NCI-H1417 treated with DMSO at 0.1 percent for 48 hours (cell line): ENCODE measurements at places on chromosomes 12 and 14.

DNA sequence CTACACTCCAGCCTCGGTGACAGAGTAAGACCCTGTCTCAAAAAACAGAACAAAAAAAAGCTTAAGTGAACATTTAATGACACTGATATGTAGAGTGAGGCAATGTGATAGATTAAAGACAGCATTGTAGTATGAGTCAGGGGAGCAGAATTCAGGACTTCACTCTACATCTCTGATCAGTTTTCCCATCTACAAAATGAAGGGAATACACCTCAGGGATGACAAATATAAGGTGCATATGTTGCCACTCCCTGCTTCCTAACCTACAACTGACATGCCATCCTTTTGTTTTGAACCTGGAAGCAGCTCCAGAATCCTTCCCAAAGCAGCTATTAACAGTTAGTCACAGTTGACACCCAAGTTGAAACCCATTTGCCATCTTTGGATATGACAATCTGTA, 30.9 kb upstream of the STRN3 start:
- DNase-seq, result no peak

DNA sequence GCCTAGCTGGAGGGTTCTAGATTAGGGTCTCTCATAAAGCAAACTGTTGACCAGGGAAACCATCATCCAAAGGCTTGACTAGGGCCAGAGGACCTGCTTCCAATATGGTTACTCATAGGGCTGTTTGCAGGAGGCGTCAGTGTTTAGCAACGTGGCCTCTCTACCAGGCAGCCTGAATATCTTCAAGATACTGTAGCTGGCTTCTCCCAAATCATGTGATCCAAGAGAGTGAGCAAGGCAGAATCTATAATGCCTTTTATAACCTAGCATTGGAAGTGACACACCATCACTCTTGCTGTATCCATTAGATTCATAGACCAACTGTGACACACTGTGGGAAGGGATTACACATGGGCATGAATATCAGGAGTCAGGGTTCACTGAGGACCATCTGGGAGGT, 17.3 kb downstream of the TPH2 start:
- no peak for DNase-seq

GRCh38 chr14:100400115-100400514, 77.0 kb downstream of the SLC25A47 start:
- DNase-seq, result no peak

DNA sequence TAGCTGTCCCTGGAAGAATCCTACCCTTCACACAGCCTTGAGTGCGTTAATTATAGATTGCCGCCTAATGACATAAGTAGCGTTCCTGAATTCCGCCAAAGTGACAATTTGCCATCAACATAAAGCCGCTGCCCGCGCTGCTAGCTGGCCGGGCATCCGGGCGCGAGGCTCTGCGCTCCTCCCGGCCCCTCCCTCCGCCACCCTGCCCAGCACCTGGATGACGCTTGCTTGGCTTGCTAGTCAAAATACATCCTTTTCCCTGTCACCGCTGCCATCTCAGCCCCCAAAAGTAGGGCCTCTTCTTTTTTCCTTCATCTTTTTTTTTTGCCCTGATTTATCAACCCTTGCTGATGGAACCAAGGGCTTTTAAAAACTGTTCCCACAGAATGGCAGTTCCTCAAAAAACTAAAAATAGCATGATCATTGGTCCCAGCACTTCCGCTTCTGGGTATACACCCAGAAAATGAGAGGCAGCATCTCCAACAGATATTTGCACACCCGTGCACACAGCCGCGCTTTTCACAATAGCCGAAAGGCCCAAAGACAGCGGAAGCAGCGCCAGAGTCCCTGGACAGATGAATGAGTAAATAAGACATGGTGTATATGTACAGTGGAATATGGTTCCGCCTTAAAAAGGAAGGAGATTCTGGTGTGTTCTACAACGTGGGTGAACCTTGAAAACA, 235.2 kb downstream of the BCL11B start:
- DNase-seq, result no peak

DNA sequence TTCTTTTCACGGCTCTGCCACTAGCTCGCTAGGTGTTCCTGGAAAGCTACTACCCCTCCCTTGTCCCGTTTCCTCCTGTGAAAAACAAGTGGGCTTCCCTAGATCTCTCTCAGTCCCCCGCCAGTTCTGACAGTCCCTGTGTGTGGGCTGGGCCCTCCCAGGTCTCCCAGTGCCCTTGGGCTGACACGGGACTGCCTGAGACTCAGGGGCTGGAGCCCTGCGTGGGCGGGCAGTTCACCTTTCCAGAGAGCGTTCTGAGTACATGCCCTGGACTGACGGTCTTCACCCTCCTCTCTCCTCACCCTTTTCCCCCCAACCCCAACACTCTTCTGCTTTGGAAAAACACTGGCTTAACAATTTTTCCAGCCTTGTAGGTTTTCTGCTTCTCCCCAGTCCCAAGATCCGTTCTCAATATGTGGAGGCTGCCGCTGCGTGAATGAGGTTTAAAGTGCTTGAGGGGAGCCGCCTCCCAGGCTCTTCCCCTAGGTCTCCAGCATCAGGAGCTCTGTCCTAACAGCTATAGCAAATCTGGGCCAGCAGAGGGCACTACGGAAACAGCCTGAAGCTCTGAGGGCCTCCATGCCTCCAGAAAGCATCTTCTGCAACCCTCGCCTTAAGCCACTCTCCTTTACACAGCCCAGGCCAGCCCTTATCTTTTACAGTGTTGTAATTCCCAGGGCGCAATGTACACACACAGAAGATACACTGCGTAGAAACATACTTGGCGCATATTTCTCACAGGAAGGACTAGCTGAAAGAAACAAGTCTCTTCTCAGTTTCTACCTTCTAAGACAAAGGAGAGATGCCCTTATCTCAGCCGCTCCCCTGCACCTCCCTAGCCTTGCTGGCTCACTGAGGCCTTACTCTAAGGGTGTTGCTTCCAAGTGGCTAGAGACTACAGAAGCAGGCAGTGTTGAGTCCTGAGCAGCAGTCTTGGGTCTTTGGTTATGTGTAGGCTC, 10.4 kb upstream of the DCD start:
- DNase-seq, result no peak

GRCh38 chr14:74867673-74868072, 8.3 kb downstream of the PROX2 start:
- no peak for DNase-seq

- no peak for DNase-seq
Observed at GRCh38 chr14:104092931-104093365, 7.4 kb downstream of the ASPG start.

- no peak for DNase-seq
Observed at GRCh38 chr12:71220260-71220659, 62.5 kb upstream of the TSPAN8 start.
